CD4-positive, alpha-beta T cell treated with Interleukin-15 for 4 hours (primary cell): ENCODE measurements at places on chromosomes 2 and 18.

- DNase-seq: no peak
Measured at GRCh38 chr18:38421872-38422615, 856.4 kb upstream of the CELF4 start.

- DNase-seq: no peak
Measured at GRCh38 chr18:8379187-8379941, 229.9 kb upstream of the RAB12 start.

DNA sequence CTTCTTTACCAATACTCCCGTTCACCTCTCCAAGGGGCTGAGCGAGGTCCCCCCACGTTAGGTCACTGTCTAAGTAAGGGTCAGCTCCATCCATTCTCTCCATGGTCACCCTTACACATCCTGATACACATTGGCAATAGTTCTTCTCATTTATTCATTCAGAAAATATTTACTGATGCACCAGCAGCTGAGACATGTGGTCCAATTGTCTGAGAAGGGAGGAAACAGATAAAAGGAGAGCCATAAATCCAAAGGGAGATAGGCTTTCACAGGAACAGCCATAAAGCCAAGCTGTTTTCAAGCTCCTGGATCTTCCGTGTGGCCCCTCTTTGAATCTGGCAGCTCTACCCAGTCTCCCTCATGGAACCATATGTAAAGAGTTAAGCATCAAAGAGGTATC is 121.2 kb downstream of the TXNL1 start:
- no peak for DNase-seq

- DNase-seq: no peak
Measured at GRCh38 chr2:31202833-31203232, 14.5 kb downstream of the CAPN14 start.

GRCh38 chr18:31061945-31062344 is 19.4 kb upstream of the DSC3 start:
- no peak for DNase-seq

- no peak for DNase-seq
Measured at GRCh38 chr2:191899410-191899809, 52.5 kb upstream of the CAVIN2 start.

GRCh38 chr18:9926223-9926894 is 12.5 kb downstream of the VAPA start:
- DNase-seq: no peak

GRCh38 chr2:88177556-88177955 is 7.4 kb downstream of the THNSL2 start:
- no peak for DNase-seq

GRCh38 chr2:232351686-232352510 is 26.7 kb upstream of the ALPP start:
- DNase-seq: no peak

GRCh38 chr18:50284255-50284885 is 3.0 kb upstream of the MBD1 start:
- no peak for DNase-seq

DNA sequence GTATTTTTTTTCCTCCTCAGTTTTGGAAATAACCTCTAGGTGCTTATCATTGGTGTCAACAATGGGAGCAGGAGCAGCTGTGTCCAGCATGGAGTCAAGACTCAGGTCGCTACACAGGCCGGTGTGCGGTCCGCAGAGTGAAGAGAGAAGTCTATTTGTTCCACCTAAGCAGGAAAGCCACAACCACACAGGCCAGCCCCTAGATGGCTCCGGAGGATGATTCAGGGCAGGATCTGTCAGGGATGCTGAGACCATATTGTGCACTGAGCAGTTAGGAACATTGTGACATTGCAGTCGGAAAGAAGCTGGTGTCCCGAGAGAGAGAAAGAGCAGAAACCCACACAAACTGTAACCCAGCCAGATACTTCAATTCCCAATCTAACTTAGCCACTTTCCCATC is 136.9 kb downstream of the GAREM1 start:
- DNase-seq: no peak

GRCh38 chr18:36481935-36482334 is 184.4 kb downstream of the FHOD3 start:
- DNase-seq: no peak

- DNase-seq: no peak
Measured at GRCh38 chr2:156019341-156019740, 313.2 kb downstream of the NR4A2 start.

- no peak for DNase-seq
Measured at GRCh38 chr2:133365117-133365516, 203.1 kb downstream of the NCKAP5 start.

GRCh38 chr2:158539176-158540005 is 82.6 kb downstream of the PKP4 start:
- DNase-seq: no peak

- DNase-seq: no peak
Measured at GRCh38 chr2:204175552-204176271, 239.1 kb downstream of the ICOS start.

GRCh38 chr2:238290715-238291549 is 2.5 kb upstream of the PER2 start:
- DNase-seq: no peak
